ENCODE measurements at places on chromosomes 11 and 22.

- DNase-seq, result peak; percentile 52
Observed at GRCh38 chr22:37752189-37753087, 55.3 kb upstream of the GCAT start.

DNA sequence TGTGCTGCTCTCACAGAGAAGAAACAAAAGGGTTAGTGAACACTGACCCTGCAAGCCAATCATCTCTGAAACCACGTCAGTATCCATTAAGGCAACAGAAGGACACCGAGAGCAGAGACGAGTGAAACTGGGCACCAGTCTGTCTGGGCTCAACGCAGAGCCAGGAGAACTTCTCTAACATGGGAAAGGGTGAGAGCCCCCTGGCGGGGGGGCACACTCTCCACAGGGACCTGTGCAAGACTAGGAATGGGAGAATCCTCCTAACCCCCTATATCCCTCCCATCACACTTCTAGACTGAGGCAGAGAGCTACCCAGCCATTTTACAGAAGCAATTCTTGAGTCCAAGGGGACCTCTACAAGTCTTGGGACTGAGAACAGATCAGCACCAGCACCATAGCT, 285.8 kb downstream of the SOX6 start:
- DNase-seq, result no peak

DNA sequence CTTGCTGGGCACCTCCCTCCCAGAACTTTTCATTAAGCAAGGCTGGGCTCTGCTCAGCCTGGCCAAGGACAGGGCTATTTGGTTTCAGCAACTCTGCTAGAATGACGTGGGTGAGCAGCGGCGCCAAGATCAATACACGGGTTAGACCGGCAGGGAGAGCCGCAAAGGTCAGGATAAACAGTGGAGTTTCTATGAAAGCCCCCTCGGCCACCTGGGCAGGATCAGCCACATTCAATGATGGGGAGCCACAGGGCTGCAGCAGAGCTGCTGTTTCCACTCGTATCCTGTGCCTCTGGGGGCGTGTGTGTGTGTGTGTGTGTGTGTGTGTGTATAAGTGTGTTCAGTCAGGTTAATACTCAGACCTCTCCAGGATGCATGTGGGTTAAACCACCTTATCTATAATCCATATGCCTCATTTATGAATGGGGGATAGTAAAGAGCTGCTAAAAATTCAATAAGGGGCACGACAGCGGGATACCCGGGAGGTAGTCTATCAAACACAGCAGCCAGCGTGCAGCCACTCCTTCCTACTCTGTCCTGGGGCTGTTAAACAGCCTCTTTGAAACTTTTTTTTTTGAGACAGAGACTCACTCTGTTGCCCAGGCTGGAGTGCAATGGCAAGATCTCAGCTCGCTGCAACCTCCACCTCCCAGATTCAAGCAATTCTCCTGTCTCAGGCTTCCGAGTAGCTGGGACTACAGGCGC, 34.8 kb downstream of the MYH9 start:
- DNase-seq, result no peak

GRCh38 chr11:8988329-8989234, 15.2 kb downstream of the NRIP3 start:
- DNase-seq, result no peak

GRCh38 chr22:25643232-25644000, 78.9 kb downstream of the GRK3 start:
- DNase-seq, result peak; percentile 19

DNA sequence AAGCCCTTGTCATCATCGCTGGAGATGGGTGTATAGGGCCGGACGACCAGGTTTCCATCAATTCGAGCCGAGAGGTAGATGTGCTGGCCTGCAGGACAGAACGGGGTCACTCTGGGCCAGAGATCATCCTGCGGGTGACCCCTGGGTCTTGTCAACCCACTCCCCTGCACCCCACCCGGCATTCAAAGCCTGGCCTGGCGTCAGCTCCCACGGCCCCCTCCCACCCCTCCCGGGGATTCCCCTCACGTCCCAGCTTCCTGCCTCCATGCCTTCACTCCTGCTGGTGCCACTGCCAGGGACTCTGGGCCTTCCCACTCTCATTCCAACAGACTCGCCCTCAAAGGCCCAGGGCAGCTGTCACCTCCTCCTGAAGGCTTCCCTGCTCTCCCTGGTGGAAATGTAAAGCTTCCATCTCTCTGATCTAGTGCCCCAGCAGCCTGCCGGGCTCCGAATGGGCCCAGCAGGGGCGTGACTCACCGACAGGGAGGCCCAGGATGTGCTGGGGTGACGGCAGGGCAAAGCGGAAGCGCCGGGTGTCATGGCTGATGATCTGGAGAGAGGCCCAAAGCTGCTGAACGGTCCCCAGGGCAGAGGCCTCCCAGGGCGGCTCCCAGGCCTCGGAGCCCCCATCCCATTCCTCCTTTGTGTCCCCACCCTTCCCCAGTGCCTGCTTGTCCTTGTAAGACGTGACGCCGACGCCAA, 9.3 kb downstream of the ATP5MGL start:
- DNase-seq, result no peak

DNA sequence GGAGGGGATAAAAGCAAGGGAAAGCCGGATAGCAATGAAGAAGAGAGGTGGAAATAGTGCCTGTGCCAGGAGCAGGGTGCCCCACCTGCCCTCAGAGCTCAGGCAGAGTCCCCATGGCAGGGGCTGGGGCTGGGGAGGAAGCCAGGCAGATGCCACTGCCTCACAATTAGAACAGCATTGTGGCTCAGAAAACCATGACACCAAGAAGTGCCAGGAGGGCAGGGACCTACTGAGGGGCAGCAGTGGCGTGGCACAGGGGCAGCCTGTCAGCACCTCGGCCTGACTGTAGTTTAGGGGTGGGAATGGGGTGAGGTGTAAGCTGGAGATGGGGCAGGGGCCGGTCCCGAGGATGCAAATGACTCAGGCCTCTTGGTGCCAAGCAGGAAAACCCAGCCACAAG, 532.1 kb upstream of the B3GAT1 start:
- DNase-seq, result no peak

GRCh38 chr11:11345099-11345498, 8.0 kb downstream of the CSNK2A3 start:
- no peak for DNase-seq

GRCh38 chr22:23237201-23237798, 57.0 kb downstream of the BCR start:
- peak; percentile 58 for DNase-seq

GRCh38 chr11:17575431-17576425, 28.7 kb downstream of the OTOG start:
- DNase-seq, result no peak

GRCh38 chr22:50342651-50343540, at the start of gene PPP6R2:
TSS of gene PPP6R2 (plus strand) at chr22:50343327. CDS start at chr22:50393909, 50,582 bp downstream.
- peak; percentile 95 for DNase-seq

DNA sequence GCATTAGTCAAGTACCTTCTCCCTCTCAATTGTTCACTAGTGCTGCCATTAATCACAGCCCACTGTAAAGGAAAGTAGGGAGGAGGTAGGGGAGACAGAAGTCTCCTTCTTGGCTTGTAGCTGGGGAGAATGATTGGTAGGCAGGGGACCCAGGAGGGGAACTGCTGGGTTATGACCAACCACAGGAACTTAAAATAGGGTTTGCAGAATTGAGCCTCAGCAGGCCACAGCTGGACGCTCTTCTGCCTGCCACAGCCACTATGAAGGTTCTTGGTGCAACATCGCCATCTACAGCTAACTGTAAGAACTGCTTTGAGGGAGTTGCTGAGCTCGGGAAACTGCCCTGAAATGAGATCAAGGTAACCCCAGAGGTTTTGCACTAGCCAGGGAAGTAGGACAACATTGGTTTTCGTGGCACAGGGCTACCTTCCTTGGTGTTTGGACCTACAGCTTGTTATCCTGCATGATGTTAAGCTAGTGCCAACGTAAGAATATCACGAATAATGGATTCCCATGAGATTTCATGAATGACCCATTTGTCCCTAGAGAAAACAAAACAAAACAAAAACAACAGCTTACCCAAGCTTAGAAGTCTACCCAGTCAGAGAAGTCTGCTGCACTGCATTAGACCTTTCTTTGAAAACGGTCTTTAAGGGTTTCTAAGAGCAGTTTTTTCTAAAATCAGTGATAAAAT, 787.1 kb upstream of the API5 start:
- peak; percentile 60 for DNase-seq

DNA sequence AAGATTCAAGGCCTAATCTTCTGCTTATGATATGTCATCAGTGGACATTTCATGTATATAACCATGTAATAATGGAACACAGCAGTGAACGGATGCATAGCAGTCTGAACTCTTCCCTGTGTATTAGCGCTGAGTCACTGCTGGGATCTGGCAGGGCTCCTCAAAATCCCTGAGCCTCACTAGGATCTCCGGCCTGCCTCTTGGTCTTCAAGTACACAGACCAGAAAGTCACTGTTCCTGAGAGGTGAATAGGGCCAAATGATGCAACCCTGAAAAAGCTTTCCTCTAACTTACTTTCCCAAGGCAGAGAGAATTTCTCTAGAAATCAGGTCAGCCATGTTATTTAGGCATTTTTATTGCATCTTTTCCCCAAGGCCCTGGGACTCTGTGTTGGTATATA, 35.0 kb downstream of the POU2AF1 start:
- DNase-seq, result no peak

DNA sequence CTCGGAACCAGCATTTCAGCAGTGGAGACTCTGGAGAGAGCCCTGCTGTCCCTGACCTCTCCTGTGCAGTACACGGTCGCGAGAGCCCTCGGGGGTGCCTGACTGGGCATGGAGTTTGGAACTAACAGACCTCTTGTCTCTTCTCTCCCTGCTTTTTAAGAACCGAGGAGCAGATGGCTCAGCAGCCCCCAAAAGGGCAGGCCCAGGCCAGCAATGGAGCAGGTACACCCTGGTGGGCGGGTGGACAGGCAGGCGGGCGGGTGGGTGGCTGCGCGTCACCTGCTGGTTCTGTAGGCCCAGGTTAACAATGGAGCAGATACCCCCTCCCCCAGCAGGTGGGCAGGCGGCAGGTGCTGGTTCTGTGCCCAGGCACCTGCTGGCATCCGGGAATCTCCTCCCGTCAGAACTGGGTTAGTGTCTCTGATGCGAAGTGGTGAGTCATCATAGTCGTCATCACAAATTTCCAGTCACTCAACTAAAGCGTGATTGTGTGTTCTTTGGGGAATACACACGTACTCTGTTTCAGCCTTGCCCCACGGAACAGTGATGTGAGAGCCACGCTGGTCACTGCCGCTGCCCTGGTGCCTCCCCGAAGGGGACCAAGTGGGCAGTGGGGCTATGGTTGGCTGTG, 41.1 kb downstream of the GRAMD4 start:
- DNase-seq, result no peak

- DNase-seq, result no peak
Observed at GRCh38 chr22:44926491-44927415, 83.1 kb downstream of the PHF21B start.

GRCh38 chr22:42972649-42973535, 42.1 kb downstream of the PACSIN2 start:
- no peak for DNase-seq

GRCh38 chr11:28303477-28304191, 195.4 kb downstream of the METTL15 start:
- no peak for DNase-seq

GRCh38 chr11:47437746-47438418, 11.1 kb downstream of the RAPSN start:
- DNase-seq, result no peak

DNA sequence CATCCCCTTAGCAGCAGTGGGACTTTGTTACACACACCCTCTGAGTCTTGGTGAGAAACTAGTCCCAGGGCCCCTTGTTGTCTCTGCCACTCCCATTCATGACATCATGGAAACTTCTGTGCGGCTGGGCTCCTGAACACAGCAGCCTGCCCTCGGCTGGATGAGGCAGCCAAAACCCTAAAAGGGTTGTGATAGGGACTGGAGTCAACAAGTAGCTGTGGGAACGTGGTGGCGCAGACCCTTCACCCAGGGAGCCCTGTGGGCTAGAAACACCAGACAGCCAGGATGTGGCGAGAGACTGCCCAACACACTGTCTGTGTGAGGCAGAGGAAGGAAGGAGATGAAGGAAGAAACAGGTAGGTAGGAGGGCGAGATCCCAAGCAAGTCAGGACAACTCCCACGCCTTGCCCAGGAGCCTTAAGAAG, 3.9 kb downstream of the CD3D start:
- DNase-seq, result no peak
